Lung microvascular endothelial cell (primary cell): ENCODE measurements at places on chromosomes 2 and 18. TPM values are rescaled to one million over a fixed set of nuclear protein-coding genes. Genes with fewer than 3 reads are reported as not detected.

GRCh38 chr18:58110398-58110797, 66.4 kb downstream of the NEDD4L start:
- no peak for DNase-seq

DNA sequence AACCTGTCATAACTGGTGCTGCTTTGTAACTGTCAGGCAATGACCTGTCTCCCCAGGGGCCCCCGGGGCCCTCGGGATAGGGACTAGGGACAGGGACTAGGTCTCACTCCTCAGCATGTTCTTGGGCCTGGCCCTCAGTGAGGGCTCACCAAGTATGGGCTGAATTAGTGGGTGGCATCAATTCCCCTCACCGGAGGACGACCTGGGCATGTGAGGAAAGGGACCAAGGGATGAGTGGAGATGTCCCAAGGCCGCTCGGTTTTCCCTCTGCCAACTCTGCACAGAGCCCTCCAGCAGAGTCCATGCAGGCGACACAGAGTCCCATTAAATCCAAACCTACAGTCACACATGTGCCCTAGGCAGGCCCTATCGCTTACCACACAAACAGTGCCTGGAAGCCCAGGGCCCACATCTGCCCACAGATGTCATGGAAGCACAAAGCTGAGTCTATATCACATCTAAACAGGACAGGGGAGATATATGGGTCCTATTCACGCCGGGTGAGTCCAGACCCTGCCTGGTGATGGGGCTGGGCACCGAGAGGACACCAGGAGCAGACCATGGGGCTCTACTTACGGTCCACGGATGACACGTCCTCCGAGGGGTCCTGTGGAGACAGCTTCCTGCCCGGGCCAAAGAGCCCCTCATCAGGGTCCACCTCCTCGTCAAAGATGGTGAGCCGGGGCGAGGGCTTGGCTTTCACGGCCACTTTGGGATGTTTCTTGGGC, 26.6 kb downstream of the HS1BP3 start:
- DNase-seq, result no peak

DNA sequence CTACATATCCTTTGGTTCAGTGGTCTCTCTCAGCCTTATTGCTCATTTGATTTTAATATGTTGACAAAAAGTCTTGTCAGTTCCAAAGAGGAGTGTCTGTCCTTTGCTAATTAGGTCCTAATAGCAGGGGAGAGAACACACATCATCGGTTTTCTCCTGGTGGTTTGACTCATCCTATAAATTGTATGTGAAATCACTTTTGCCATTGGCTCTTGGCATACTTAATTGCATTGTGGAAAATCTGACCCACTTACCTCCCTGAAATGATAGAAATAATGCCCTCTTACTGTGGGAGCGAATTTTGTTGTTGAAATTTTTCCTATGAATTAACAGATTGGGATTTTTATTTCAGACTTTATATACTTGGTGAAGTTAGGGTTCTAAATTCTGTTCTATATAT, 58.3 kb downstream of the MTCL1 start:
- no peak for DNase-seq

- no peak for DNase-seq
Measured at GRCh38 chr2:34408100-34408499, 809.0 kb upstream of the FAM98A start.

GRCh38 chr2:162252153-162252552, 8.9 kb upstream of the FAP start:
- no peak for DNase-seq

DNA sequence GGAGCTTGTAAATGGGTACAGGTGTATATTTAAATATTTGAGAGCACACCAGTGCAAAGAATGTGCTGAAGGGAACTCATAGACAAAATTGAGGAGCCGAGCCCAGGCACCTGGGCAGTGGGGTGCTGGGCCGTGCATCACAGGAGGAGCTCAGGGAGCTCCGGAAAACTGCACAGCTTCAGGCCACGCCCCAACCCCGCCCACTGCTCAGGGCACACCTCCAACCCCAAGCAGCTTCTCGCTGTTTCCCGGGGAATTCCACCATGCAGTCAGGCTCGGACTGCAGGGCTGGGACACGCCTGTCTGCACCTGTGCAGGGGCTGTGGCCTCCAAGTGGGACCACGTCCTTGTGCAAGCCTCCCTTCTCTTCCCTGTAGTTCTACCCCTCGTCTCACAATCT, 243.0 kb downstream of the HDAC4 start:
- DNase-seq, result peak; percentile 53

DNA sequence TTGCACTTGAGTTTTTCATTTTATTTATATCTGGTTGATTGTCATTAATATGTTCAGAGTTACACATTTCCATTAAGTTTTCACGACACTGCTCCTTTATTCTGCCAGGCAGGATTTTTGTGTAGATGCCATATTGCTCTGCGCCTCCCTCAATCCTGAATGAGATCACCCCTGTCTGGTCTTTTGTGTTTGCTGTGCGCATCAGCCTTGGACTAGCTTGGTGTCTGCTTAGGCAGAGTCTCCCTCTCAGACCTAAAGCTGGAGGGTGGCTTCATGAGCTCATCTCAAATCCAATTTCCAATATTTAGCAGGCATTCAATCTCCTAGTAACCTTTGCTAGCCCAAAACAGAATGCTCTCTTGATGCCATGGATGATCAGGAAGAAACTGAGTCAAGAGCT, 137.4 kb downstream of the SMAD7 start:
- no peak for DNase-seq

DNA sequence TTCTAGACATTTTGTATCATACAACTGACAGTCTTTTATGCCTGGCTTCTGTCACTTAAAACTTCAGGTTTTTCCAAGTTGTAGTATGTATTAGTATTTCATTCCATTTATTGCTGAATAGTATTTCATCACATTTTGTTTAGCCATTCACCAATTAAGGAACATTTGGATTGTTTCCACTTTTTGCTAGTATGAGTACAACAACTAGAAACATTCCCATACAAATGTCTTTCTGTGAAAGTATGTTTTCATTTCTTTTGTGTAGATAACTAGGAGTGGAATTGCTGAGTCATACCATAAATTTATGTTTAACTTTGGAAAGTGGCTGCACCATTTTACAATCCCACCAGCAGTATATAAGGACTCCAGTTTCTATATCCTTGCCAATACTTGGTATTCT, 135.9 kb downstream of the ATAD2B start:
- DNase-seq, result peak; percentile 36

GRCh38 chr2:188788621-188789020, 185.6 kb upstream of the COL3A1 start:
- peak; percentile 88 for DNase-seq

DNA sequence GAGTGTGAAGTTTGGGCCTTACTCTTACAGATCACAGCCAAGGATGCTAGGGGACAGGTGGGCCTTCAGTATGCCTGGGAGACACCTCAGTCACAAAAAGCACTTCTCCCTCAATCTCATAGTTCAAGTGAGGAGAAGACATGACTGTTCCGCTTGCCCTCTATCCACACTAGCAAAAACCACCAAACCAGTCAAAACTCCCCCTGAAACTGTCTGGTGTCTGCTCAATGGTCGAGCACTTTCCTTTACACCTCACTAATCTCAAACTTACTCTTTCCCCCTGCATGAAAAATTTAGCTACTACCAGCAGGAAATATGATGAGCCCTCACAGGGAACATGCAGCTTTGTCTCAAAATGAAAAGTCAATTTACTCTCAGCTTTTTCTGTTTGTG, 232.2 kb downstream of the TRIB2 start:
- no peak for DNase-seq

DNA sequence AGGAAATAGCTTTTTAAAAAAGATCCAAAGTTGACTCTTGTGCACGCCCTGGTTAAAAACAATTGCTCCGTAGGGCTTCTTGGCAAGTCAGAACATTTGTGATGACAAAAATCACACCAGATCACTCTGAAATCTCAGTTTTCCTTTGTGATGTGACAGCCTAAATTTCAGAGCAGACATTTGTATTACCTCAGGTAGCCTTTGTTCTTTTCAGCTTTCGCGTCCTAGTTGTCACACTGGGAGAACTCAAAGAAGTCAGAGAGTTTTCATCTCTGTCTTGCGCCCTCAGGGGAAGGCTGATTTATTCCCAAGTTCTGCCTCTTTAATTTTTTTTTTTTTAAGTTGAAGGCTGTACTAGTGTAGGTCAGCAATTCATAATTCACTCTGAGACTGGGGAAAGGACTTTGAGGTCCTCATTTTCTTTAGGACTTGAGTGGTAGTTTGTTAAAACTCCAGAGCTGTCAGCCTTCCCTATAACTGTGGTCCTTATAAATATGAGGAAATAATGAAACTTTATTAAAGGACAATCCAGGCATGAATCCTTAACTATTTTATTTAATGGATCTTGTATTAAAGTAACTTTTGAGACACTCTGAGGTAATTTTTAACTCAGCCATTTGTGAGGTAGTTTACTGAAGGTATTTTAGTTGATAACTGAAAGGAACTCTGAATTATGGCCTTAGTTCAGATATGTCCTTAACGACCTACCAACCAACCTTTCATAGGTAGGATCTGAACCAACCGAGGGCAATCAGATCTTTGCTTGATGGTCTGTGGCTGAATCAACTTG, 525.1 kb upstream of the FAM98A start:
- DNase-seq, result no peak

DNA sequence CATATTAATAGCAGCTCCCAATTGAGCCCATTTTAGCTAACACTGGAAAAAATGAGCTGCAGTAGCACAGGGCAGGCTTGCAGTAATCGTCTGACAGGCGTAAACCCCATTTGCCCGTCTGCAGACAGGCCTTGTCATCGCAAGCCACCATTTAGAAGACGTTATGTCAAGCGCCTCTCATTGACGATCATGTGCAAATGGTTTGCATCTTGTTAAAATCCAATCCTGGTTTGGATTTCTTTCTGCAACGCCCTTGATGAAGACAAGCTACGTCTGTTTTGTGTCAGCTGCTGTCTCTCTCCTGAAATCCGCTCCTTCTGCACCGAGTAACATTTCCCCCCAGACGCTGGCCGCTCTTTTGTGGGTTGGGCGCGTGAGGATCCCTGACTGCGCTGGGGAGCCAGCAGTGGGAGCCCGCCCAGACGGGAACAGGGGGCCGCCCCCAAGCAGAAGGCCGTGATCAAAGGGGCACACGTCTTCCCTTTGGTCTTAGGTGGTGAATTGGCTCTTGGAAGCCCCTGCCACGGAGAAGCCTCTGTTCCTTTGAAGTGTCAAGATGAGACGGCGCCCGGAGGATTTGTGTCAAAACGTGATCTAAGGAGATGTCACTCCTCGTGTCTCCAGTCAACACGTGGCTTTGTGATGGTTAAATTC, 84.2 kb upstream of the GPC1 start:
- DNase-seq, result no peak

GRCh38 chr2:166464187-166464586, 29.9 kb downstream of the SCN7A start:
- DNase-seq, result peak; percentile 1

DNA sequence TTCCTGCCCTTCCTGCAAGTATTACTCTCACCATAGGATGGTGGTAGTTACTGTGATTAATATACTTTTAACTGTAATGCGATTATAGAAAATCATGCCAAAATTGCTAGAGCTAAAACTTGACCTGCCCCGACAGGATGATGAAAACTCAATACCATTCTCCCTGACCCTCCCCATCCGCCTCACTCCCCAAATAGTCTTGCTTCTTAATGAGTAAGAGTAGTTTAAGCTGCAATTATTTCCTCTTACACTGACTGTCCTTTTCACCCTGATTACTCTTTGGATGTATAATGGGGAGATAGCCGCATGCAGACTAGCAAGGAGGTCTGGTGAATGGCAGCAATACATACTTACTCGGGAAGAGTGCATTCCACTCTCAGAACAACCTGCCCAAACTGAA, 269.6 kb upstream of the SIX3 start:
- no peak for DNase-seq

DNA sequence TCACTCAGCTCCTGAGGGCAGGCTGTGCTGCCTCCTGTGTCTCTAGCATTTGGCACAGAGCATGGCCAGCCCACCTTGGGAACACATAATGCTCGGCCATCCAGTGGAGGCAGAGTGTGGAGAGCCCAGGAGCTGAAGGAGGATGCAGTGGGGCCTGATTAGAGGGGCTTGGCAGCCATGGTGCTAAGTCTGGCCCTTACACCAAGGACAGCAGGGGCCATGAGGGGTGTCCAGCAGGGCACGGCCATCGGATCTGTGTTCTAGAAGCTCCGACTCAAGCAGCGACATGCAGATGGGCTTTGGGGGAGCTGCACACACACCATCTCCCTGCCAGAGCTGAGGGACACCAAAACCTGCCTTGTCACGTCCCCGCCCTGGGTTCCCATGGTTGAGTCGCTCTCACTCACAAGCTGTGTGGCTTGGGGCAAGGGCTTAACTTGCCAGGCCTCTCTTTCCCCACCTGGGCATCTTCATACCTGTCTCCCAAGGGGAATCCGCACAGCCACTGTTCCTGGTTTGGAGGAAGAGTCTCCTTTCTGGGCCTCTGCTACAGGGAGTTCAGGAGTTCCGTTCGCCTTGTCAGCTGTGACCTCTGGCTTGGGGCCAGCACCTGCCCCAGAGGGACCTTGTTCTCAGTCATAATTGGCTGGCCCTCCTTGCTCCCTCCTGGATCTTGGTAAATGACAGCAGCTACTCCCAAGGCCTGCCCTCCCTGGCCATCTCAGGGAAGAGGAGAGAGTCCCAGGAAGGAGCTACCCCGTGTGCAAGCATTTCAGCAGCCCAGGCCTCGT, 1.3 kb upstream of the TOGARAM2 start:
- DNase-seq, result no peak

GRCh38 chr2:239929504-239929903, 95.6 kb downstream of the NDUFA10 start:
- DNase-seq, result no peak

- no peak for DNase-seq
Measured at GRCh38 chr2:108604196-108604595, 69.9 kb downstream of the LIMS1 start.

DNA sequence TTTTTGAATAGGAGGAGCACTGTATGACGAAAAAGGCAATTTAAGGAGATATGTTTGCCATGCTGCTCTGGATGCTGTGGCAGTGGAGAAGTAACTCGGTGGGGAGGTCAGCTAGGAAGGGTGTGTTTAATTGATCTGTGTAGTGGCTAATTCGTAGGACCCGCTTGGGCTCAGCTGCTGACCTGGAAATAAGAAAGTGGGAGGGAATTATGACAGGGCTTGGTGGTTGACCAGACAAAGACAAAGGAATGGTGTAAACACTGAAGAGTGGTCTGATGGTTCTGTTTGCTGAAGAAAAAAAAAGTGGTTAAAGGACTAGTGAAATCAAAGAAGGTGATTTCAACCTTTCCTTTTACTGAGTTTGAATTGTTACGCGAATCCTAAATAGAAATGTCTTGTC, 146.0 kb downstream of the MAP4K4 start:
- no peak for DNase-seq

DNA sequence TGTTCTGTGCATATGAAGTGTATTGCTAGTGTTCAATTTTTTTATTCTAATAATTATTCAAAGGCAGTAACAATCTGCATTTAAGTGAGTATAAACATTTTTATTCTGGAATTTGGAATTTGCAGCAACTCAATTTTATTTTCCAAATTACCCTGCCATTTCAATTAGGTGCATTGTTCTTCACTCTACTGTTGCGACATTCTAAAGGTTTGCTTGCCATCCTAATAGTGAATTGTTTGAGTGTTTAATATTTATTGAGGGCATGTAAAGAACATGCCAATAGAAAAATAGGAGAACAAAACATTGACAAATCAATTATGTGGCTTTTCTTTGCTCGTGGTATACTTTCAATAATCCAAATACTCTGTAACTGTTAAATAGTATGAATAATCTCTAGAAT, 18.0 kb downstream of the MEIS1 start:
- no peak for DNase-seq

Gene SGPP2
- not detected in 2 replicates for total RNA-seq

Gene ASB18
- not detected in 2 replicates for total RNA-seq

Gene KYNU
- 0.22 TPM in 1 of 2 replicates, not detected in the other for total RNA-seq

Gene LIMS3
- total RNA-seq, result 5.4 and 15.5 TPM in 2 replicates

Gene PSMA8
- total RNA-seq, result not detected in 2 replicates

Gene SLC14A1
- total RNA-seq, result not detected in 2 replicates

Gene RND3
- total RNA-seq, result 21.4 and 23.0 TPM in 2 replicates

Gene CD8A
- total RNA-seq, result not detected in 2 replicates
